AG04449 (cell line): ENCODE measurements at places on chromosomes 11 and 22.

- no peak for DNase-seq
Measured at GRCh38 chr11:11992257-11993212, 15.9 kb downstream of the DKK3 start.

DNA sequence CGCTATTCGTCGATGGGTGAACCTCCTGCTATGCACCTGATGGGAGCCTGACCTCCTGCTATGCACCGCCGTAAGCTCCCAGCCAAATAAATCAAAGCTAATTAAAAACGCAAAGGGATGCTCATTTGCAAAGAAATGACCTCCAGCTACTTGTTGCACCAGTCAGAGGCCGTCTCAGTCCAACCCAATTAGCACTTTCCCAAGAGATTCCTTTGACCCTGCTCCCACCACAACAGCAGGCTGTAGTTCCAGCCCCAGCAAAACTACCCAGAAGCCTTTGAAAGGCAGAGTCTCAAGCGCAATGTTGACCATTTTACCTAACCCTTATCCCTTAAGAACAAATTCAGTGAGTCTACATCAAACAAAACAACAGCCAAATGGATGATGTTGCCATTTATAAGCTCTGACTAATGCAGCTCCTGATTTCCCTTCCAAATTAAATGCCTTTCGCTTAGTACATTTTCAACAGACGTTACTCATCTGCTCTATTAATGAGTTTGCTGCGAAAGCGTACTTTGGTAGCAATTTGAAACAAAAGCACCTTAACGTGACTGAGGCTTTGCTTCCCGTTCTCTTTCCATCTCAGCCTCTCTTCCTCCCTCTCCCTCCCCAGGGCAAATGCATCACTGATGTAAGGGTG is 17.2 kb upstream of the BSX start:
- no peak for DNase-seq

GRCh38 chr22:21642584-21643448 is 714 bp downstream of the SDF2L1 start:
- no peak for DNase-seq

GRCh38 chr22:38455530-38456271 is 702 bp upstream of the KCNJ4 start:
- no peak for DNase-seq

DNA sequence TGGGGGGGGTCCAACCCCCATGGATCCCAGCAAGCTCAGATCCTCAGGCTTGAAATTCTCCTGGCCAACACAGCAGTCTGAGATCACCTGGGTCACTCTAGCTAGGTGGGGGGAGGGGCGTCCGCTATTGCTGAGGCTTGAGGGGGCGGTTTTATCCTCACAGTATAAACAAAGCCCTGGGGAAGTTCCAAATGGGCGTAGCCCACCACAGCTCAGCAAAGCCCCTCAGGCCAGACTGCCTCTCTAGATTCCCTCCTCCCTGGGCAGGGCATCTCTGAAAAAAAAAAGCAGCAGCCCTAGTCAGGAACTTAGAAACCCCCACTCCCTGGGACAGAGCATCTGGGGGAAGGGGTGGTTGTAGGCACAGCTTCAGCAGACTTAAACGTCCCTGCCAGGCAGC is 16.7 kb downstream of the TRPC6 start:
- DNase-seq, result no peak

GRCh38 chr22:48235744-48236143 is 1473.3 kb downstream of the TBC1D22A start:
- no peak for DNase-seq

DNA sequence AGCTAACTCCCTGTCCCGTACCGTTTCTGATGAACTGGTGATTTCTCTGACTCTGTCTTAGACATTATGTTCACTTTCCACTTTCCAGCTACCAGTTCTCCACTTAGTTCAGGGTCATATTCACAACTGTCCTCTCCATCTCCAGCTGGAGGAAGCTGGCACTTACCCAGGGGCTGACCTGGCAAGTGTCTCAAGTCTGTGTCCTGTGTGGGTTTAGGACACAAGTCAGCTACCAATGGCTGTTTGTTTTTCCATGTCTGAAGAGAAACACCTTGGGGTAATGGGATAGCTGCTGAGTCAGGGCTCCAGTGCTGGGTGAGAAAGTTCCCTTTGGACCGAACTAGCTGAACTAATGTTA is 134.4 kb downstream of the CSNK2A3 start:
- no peak for DNase-seq
